ENCODE measurements at places on chromosomes 2 and 18.

DNA sequence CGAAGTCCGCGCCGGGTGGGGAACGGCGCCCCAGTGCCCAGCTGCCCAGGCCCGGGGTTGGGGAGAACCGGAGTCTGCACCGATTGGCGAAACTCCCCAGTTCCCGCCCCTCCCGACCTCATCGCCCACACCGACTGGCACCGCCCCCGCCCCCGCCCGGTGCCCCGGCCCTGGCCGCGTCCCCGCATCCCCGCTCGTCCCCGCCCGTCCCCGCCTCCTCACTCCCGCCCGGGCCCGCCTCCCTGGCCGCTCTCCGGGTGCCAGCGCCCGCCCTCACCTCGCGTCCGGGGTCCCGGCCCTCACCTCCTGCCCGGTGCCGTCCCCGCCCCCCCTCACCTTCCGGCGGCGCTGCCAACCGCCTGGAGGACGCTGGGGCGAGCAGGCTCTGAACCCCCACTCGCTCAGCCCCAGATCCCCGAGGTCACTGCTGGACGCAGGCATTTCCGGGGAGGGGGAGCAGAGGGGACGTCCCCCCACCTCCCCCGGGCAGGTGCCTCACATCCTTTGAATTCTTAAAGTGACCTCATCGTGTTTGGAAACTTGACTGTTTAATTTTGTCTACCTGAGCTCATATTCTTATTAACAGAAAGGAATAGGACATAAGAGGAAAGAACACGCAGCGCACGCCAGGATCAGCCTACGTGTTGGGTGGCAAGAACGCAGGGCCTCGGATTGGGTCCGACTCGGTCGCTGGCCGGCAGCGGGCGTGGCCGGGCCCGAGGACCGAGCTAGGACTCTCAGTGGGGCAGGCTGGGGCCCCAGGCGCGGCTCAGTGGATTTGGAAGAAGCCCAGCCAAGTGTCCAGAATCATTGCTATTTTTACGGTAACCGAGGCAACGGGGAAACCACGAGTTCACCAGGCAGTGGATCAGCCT is at the start of gene FAM110C:
TSS of gene FAM110C (minus strand) at position 35 of the 875 bp plus-strand sequence. CDS start 120 bp downstream, outside the sequence.
- peak; percentile 7 for DNase-seq

DNA sequence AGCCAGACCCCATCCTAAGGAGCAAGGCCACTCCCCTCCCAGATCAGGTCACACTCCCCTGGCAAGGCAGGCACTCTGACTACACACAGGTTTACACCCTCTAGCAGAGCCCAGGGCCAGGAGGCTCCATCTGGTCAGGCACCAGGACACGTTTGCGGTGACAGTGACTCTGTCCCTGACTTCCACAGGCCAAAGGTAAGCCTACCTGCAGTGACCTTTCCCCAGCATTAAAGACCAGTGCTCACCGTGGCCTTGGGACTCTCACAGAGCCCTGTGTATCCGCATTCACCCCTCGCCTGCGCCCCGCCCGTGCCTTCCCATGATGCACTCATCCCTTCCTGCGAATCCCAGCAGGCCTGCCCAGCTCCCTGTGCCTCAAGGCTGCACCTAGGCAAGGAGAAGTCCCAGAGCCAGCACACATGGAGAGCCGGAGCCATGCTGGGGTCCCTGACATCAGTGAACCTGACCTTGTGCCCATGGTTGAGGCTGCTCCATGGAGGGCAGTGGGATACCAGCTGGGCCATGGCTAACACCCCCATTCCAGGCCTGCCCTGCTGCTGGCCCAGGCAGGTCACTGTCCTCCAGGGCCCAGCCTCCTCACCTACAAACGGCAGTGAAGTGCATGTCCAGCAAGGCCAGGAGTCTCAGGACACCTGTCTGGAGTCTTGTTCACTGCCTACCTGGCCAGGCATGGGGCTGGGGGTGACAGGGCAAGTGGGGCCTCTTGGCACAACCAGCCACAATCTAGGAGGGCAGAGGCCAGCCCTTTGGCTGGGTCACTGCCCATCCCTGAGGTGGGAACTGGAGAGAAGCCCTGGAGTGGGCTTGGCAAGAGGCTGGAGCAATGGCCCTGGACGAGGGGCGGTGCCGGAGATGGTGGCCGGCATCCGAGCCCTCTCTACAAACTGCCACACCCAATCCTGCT is 3.0 kb downstream of the NEURL3 start:
- no peak for DNase-seq

DNA sequence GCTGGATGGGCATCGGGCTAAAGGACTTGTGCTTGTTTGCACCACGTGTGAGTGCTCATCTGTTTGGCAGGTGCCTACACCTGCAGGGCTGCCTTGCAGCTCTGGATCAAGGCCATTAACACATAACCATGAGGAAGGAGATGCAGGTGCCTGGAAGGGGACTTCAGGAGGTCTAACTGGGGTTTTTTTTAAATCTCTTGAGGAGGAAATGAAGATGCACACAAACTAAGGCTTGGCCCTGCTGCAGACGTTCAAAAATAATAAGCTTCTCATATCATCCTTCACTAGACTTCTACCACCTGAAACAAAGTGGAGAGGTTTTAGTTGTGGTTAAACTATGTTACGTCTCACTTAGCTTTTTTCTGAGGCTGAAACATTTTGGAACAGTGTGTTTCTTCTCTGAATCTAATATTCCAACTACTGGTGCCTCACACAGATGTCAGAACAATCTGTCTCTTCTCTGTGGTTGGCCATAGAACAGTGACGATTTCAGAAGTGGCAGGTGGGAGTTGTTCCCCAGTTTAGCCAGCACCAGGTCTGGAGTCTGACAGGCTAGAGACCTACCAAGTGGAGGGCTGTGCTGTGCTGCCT is 36.5 kb downstream of the BCL2L11 start:
- no peak for DNase-seq

DNA sequence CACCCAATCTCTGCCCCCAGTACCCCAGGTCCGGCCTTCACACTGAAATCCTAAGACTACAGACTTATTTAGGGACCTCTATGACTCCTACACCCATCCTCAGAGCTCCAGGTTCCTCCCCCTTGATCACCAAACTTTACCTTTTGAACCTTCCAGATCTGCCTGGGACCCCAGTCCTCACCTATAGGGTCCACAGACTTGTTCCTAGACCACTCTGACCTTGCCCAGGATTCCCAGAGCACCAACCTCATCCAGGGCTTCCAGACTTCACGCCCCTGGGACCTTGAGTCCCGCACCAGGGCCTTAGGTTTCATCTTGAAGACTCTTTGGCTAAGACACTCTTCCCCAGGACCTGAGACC is 462 bp downstream of the CHCHD5 start:
- no peak for DNase-seq

All from fibroblast of skin of scalp (primary cell).